NCI-H1694 (cell line): ENCODE measurements at places on chromosomes 12 and 14.
A peak's percentile ranks its signal among the peaks of the same experiment; 100 is the strongest.

DNA sequence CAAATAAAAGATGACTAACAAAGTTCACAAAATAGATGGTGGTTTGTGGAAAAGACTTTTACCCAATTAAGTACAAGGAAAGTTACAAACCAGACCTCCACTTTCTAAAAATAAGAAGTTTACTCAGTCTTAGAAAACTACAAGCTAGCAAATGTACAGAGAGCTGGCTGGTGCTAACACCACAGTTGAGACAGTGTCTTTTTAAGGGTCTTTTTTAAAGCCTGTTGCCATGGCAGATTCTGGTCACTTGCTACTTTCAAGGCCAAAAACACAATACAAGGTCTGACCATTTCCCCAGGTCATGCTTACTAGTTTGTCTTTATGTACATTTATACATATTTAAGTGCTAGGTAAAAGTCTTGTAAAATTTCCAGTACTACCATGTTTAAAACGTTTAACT lies 2.4 kb downstream of the BTG1 start:
- DNase-seq = no peak

DNA sequence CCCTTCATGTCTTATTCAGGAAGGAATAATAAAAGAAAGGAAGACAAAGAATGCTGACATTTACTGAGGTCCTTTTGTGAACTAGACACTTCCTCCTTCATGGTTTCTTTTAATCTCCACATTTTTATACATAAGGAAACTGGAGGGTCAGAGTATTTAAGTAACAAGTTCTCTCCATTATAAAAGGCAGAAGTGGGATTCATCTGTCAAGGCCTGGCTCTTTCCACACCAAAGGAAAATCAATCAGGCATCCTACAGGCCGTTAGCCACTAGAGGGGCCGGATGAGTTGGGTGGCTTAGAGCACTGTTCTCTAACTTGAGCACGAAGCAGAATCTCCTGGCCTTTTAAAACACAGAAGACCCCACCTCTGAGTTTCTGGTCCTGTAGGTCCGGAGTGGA lies 36.8 kb upstream of the NINJ2 start:
- DNase-seq = no peak

- no peak for DNase-seq
Observed at GRCh38 chr12:24499151-24500146, 449.5 kb downstream of the BCAT1 start.

GRCh38 chr12:130947028-130947613 lies 6.6 kb upstream of the ADGRD1 start:
- no peak for DNase-seq

DNA sequence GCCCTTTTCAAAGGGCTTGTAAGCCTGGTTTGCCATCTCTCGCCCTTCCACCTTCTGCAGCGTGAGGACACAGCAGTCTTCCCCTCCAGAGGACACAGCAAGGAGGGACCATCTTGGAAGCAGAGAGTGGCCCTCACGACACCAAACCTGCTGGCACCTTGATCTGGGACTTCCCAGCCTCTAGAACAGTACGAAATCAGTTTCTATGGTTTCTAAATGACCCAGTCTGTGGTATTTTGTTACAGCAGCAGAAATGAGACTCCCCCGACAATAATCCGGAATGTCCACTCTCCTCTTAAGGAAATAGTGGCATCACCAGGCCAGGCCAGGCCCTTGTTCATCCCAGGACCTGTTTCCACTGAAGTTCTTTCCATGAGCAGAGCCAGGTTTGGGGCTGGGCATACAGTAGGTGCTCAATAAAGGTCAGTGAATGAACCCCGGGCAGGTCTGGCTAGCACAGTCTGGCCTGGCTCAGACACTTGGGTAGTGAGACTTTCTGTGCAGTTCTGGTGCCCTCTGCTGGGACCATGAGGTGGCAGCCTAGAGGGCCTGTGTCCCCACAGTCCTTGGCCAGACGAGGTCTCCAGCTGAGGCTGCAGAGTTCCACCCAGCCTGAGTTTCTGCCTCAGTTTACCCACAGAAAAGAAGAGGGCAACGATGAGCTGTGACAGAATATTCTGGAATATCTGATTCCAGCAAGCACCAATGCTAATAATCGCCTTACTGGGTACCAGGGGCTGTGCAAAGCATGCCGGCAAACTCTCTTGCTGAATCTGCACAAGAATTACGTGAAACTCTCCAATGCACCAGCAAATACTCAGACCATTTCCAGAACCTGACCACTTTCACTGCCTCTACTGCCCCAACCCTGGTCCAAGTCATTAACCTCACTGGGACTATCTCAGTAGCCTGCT lies 14.0 kb downstream of the ABCB9 start:
- DNase-seq = peak; percentile 32

- no peak for DNase-seq
Observed at GRCh38 chr12:56601503-56601902, 28.6 kb downstream of the BAZ2A start.

GRCh38 chr12:50249464-50250182 lies 33.7 kb downstream of the LIMA1 start:
- DNase-seq = no peak

GRCh38 chr12:81070846-81071245 lies 7.0 kb upstream of the ACSS3 start:
- no peak for DNase-seq

GRCh38 chr14:88955455-88955854 lies 131.0 kb downstream of the TTC8 start:
- peak; percentile 73 for DNase-seq

GRCh38 chr12:94536040-94536965 lies 76.6 kb upstream of the CEP83 start:
- no peak for DNase-seq

DNA sequence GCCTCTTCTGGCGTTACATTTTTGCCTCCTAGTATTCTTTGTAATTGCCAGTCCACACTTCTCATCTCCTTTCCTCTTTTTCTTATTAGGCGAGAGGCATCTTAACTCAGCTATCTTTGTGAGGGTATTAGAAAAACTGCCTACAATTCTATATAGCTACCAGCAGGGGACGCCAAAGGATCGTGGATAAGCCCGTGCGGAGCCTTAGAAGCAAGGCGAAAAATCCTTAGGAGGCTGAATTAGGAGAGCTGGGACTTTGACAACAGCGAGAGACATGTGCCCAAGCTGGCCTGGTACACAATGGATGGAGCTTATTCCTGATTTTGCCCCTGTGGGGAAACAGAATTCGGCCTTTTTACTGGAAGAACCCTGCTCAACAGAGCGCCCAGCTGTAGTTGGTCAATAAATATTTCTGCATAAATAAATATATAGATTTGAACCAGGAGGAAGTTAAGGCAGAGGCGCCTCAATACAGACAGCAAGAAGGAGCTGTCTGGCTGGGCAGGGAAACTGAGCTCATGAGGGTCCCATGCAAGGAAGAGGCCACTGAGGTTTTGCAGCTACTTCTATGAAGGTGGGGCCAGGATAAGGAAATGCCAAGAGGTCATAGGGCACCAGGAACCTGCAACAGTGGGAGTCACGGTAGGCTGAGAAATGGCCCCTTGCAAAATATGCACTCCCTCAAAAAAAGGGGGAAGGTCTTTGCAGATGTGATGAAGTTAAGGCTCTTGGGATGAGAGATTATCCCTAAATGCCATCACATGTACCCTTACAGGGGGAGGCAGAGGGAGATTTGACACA lies 14.6 kb upstream of the RBM19 start:
- peak; percentile 29 for DNase-seq

DNA sequence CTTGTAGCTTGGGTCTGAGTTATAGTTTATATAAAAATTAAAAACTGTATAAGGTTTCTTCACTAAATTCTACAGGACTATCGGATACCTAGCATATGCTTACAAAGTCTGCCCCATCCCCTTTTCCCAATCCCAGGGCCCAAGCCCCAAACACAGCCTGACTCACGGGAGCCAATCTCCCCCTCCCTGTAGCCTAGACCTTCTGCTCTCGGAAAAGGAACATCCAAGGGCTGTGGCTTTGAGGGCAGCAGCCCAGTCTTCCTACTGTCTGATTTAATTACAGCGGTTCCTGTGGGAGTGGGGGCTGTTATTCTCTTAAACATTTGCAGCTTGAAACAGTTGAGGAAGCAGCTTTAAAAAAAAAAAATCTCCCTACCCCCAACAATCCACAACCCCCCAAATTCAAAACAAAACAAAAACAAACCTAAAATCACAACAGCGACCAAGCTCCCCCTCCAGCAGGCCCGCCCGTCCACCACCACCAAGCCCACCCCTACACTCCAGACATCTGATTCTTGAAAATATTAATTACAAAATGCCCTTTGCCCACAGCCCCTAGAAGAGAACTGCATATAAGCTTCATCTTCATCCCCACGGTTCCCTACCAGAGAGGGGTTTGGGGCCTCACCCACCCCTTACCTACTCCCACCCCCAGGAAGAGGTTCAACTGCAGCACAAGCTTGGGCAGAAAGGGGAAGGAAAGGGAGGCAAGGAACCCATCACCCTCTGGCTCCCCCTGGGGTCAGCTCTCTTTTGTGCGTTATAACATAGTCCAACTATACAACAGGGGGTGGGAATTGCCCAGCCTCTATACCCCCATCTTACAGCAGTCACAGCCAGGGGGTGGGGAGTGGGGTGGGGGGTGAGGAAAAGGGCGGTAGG lies 1.1 kb upstream of the PRKAG1 start:
- peak; percentile 38 for DNase-seq

DNA sequence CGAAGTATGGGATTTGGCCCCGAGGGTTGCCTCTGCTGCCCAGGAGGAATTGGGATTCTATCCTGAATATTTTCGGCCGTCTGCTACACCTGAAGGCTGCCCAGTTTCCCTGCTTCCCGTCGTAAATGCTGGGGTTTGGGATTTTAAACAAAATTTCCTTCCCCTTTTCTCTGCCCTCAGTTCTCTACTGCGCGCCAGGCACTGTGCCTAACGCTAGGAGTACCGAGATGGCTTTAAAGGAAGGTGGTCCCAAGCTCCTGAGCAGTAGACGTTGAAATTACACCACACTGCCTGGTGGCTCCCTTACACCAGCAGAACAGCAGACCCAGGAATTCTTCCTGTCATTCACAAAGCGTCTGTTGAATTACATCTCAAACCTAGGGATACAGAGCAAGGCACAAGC lies 566 bp upstream of the PRDM4 start:
- DNase-seq = no peak

- no peak for DNase-seq
Observed at GRCh38 chr12:91176358-91176757, 6.3 kb downstream of the DCN start.

- DNase-seq = peak; percentile 74
Observed at GRCh38 chr14:39023939-39024871, 78.8 kb downstream of the SEC23A start.
